Neural crest cell (in vitro differentiated cells): ENCODE measurements at places on chromosomes 4 and X.

DNA sequence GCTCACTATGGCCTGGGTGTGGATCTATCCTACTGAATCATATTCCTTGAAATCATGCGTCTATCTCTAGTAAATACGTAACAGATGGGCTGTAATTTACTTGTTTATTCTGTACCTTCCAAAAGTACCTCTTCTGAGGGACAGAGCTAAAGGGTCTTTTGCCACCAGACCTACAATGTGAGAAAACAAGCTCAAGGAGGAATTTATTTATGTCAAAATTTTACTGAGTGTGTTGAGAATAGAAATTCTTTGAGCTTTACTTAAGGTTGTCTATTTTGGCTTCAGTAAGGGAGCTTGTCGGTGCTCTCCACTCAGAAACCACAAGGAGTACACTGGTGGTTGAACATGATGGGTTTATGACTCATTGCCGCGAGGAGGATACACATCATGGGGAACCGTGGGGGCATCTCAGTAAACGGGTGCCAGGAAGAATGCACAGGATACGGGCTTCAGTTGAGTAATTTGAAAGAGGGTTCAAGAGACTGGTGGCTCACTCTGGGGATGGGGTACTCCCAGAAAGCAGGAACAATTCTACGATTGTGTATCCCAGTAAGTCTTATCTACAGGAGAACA lies 3.0 kb downstream of the ANK2 start:
- DNase-seq = no peak

DNA sequence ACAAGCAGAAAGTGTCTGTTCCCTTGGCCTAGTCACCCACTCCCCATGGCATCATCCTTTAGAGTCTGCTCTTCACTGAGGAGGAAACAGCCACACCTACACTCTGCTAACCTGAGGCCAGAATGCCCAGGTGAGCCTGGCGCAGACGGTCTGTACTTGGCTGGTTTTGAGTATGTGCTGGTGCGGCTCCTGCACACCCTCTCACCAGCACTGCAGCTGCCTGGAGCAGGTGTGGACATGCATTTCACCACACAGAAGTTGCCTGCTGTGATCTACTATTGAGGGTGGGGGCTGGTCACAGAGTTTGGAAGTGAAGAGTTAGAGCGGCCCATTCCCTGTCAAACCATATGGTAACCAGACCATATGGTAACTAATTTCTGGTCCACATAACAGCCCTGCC lies 39.5 kb downstream of the KANTR start:
- no peak for DNase-seq

- DNase-seq = no peak
Observed at GRCh38 chr4:138406876-138407275, 164.7 kb upstream of the SLC7A11 start.

- no peak for DNase-seq
Observed at GRCh38 chr4:187157380-187157958, 433.8 kb upstream of the FAT1 start.

DNA sequence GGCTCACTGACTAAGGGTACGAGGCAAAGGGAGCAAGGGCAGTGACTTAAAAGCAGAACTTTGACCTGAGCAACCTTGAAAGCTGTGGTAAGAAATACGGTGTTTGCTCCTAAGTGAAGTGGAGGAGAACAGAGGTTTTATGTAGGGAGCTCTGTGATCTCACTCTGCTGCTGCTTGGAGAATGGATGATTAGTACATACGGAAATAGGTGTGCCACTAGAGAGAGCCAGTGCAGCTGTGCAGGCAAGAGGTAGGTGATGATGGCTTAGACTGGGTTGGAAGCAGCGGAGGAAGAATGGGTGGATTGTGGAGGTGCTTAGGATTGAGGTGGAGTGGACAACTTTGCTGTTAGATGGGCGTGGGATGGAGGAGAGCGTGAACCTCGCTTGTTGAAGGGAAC lies 85.0 kb downstream of the FAM193A start:
- no peak for DNase-seq

GRCh38 chr4:78939667-78940008 lies 400 bp upstream of the PAQR3 start:
- DNase-seq = no peak

DNA sequence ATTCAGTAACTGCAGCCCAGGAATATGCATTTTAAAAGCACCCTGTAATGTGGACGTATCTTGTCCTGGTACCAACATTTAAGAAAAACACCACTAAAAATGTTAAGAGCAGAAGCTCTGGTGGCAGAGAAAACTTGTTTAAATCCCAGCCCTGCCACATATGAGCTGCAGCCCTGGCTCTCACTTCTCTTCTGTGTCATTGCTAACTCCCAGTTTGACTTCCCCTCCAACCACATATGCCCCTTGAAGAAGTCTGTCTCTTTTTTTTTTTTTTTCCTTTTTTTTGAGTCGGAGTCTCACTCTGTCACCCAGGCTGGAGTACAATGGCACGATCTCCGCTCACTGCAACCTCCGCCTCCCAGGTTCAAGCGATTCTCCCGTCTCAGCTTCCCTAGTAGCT lies 14.8 kb downstream of the LHFPL1 start:
- no peak for DNase-seq

GRCh38 chr4:27006646-27007045 lies 146.0 kb downstream of the STIM2 start:
- no peak for DNase-seq

GRCh38 chr4:109065006-109065405 lies 237.5 kb downstream of the COL25A1 start:
- no peak for DNase-seq

DNA sequence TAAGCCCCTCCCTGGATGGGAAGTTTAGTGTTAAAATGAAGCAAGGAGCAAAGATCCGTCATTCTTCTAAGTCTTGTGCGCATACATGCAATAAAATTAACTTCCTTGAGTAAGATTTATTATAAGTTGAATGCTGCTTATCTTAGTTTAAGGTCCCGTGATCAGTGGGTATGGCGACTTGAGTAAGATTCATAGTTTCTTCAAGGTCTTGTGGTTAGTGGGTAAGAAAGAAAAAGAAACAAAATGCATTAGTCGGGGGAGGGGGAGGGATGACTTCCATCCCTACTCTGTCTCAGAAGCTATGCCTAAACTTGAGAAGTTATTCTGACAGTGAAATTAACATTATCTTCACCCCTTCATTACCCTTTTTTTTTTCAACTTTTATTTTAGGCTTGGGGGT lies 127.3 kb upstream of the MAGEB16 start:
- no peak for DNase-seq
